Pericardium fibroblast (primary cell): ENCODE measurements at places on chromosomes 16 and 17. TPM values are rescaled to one million over a fixed set of nuclear protein-coding genes. Genes with fewer than 3 reads are reported as not detected.

Gene CCDC102A
- total RNA-seq, result 31.6 and 39.9 TPM in 2 replicates

Gene GRAP
- 0.23 and 0.26 TPM in 2 replicates for total RNA-seq

Gene RCVRN
- total RNA-seq, result not detected in 2 replicates

Gene ZNF469
- 8.2 and 11.7 TPM in 2 replicates for total RNA-seq

Gene CCDC200
- not detected in 2 replicates for total RNA-seq

Gene CA4
- total RNA-seq, result not detected in 2 replicates

Gene LRRC75A
- 0.94 and 3.3 TPM in 2 replicates for total RNA-seq

Gene TERB1
- not detected in 2 replicates for total RNA-seq

Gene PRDM7
- not detected in 2 replicates for total RNA-seq

Gene TSC2
- 33.6 and 45.9 TPM in 2 replicates for total RNA-seq

Gene SCN4A
- total RNA-seq, result under 0.01 TPM in 1 of 2 replicates, not detected in the other

Gene TCAP
- total RNA-seq, result 0.12 and 3.8 TPM in 2 replicates
